Foreskin melanocyte (primary cell): ENCODE measurements at places on chromosomes 13 and 19.

- DNase-seq: peak; percentile 57
Measured at GRCh38 chr19:50333737-50334617, 4.8 kb upstream of the KCNC3 start.

- no peak for DNase-seq
Measured at GRCh38 chr13:106918557-106918860, 350.6 kb upstream of the ARGLU1 start.

DNA sequence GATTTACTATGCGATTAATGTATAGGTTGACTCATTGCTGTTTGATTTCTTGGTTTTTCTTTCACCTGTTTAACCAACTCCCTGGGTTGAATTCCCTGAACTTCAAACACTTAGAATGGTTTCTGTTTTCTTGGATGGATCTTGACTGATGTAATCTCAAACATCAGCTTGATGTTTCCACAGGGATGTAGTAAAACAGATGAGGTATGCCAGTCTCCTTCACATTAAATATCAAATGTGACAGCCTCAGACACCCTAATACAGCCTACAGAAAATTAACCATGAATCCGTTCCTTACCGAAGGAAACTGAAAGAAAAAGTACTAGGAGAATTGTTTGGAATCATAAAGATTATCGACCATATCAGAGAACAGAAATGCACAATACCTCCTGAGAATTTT, 631.2 kb downstream of the GPC5 start:
- DNase-seq: no peak

DNA sequence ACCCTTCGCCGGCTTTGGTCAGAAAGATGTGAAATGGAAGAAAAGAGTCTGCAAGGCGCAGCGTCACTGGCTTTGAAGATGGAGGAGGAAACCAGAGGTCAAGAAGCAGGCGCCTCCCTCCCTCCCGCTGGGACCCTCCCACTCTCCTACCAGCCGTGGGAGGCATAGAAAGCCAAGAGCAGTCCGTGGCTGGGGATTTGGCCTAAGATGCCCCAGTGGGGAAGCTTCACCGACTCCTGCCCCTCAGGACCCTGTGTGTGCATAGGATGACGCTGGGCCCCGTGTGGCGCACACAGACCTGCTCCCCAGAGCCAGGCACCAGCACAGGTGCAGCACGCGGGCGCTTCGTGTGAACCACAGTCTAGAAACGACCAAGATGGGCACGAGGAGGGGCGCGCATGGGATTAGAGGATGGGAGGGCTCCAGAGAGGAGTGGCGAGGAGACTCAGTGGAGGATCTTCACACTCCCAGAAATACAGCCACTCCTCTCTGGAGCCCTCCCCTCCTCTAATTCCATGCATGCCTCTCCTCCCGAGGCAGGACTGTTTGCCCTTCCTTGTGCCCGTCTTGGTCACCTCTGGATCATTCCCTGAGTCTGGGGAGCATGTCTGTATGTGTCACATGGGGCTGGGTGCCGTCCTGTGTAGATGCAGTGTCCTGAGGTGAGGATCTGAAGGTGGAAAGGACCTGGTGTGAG, 194.3 kb downstream of the TEX29 start:
- DNase-seq: no peak

DNA sequence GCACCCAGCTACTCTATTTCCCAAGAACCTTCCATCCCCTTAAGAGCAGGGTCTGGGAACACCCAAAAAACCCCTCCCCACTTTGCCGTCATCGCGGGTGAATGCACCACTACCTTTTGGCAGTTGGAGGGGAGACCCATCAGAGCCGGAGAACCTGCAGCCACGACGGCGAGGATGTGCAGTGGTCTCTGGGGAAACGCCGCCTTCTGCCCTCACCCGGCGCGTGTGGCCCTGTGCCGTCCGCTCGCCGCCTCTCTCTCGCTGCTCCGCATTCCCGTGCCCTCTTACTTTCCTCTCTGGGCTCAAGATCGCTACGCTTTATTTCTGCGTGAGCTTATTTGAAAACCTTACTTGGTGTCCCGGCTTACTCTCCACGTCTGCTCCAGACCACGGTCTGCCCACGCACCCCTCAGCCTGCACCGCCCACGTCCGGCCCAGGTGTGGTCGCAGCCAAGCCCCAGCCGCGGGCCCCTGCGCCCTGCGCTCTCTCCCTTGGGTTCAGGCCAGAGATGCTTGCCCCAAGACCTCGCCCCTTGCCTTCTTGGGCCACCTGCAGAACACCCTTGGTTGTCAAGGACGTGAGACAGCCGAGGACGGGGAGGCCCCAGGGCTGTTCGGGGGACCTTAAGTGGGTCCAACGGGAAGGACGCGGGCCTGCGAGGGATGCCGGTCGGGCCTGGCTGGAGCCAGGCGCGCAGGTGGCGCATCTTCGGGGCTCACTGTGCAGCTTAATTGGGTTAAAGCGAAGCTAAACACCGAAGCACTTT, 2.0 kb upstream of the MAB21L1 start:
- DNase-seq: no peak

GRCh38 chr19:51421229-51422052, 4.0 kb upstream of the SIGLEC10 start:
- DNase-seq: no peak

GRCh38 chr19:13827656-13828055, 32.4 kb downstream of the ZSWIM4 start:
- DNase-seq: no peak

GRCh38 chr19:38736036-38736412, 8.2 kb downstream of the CAPN12 start:
- no peak for DNase-seq

DNA sequence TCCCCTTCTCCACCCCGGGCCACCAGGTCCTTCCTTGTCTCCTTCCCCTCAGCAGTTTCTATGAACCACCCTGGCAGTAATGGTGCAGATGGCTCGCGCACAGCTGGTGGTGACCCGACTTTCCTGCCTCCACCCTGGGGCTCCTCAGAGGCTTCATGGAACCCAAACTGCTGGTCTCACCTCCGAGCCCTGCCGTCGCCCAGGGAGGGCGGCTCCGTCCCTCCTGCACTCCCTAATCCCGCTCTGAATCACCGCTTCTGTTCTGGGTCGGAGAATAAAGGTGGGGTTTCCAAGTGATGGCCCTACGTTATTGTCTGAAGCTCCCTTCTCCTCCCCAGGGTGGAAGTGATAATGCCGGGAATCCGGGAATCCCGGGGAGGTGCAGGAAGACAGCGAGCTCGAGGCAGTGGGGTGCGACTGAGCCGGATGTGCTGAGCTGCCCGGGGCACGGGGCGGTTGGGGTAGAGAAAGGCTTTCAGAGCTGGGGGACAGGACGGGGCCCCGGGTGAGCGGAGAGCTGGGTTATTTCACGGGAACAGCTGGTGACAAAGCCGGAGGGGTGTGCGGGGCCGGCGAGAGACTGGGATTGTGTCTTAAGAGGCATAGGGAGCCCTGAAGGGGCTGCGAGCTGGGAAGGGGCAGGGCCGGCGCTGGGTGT, 711 bp downstream of the FUT2 start:
- DNase-seq: no peak

GRCh38 chr13:40230833-40231266, 435.6 kb downstream of the FOXO1 start:
- peak; percentile 17 for DNase-seq
